Mesendoderm (in vitro differentiated cells): ENCODE measurements at places on chromosomes 11 and 22.

DNA sequence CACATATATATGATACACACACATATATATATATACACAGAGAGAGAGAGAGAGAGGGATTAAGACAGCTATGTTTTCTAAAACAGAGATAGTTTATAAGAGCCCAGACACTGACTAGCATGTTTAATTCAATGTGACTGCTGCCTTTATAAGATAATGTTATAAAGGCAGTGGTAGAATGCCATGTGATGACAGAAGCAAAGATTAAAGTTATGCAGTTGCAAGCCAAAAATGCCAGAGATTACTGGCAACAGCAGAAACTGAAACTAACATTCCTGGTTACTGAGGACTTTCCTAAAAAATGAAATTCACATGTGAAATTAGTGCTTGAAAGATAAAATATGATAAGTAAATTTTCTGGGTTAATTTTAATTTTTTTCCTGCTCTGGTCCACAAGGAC lies 1888.9 kb downstream of the LRRC4C start:
- no peak for DNase-seq
- no peak overlapping the region for H3K27ac ChIP-seq
- no peaks in the 10 kb centered on the region for H3K27me3 ChIP-seq
- H3K4me1 ChIP-seq, result no peaks in the 10 kb centered on the region

- peaks cover 9% of the 10 kb centered on the region for H3K4me1 ChIP-seq
- peak; percentile 69 for DNase-seq
- no peak overlapping the region for H3K4me3 ChIP-seq
- no peaks in the 10 kb centered on the region for H3K36me3 ChIP-seq
Observed at GRCh38 chr22:17283423-17283822, 64.2 kb upstream of the ADA2 start.

DNA sequence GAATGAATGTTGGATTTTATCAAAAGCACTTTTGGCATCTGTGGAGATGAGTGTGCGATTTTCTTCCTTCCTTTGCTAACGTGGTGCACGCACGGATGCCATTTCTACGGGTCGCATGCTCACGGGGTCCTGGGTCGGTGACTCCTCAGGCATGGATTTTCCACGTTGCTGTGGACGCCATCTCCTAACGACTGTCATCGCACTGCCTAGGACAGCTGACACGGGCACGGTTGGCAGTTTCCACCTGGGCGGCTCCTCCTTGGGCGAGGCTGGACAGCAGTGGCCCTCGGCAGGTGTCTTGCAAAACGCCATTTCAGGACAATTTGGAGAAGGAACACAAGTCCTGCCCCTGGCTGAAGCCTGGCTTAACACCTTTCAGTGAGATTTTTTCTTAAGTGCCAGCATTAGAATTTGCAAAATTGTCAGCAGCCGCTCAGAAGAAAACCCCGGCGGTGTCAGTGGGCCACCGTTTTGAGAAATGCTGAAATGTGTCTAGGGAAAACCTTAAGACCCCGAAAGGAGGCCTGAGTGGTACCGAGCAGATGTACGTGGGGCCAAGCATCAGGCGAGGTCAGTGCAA lies 34.7 kb upstream of the TOLLIP start:
- no peaks in the 10 kb centered on the region for H3K4me1 ChIP-seq
- H3K4me3 ChIP-seq, result no peak overlapping the region
- no peak overlapping the region for H3K27ac ChIP-seq
- H3K27me3 ChIP-seq, result no peaks in the 10 kb centered on the region
- DNase-seq, result no peak
- H3K36me3 ChIP-seq, result no peaks in the 10 kb centered on the region

- no peaks in the 10 kb centered on the region for H3K4me1 ChIP-seq
- DNase-seq, result no peak
Observed at GRCh38 chr22:40599731-40600130, 36.8 kb downstream of the MRTFA start.

DNA sequence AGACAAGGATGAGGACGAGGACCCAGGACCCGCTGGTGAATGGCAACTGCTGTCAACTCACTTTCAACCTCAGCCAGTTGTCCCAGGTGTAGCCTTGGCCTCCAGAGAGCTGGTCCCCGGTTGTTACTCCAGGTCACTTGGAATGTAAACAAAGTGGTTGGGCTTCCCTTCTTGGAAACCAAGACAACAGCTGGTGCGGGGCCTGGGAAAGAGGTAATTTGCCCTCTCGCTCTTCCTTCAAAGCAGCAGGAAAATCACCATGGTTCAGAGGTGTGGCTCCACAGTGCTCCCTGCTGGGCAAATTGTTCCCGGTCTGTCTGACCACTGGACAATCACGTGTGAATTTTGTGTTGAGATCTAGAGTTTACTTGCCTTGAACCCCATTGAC lies 15.0 kb downstream of the SLC1A2 start:
- peak overlapping the region; percentile 1 for H3K27ac ChIP-seq
- peak; percentile 95 for DNase-seq
- no peaks in the 10 kb centered on the region for H3K27me3 ChIP-seq
- H3K36me3 ChIP-seq, result no peaks in the 10 kb centered on the region
- peaks cover 19% of the 10 kb centered on the region for H3K4me1 ChIP-seq
- H3K4me3 ChIP-seq, result no peak overlapping the region

GRCh38 chr22:45957826-45958225 lies 19.1 kb downstream of the WNT7B start:
- H3K27ac ChIP-seq, result no peak overlapping the region
- no peak for DNase-seq
- no peaks in the 10 kb centered on the region for H3K27me3 ChIP-seq
- H3K36me3 ChIP-seq, result no peaks in the 10 kb centered on the region

DNA sequence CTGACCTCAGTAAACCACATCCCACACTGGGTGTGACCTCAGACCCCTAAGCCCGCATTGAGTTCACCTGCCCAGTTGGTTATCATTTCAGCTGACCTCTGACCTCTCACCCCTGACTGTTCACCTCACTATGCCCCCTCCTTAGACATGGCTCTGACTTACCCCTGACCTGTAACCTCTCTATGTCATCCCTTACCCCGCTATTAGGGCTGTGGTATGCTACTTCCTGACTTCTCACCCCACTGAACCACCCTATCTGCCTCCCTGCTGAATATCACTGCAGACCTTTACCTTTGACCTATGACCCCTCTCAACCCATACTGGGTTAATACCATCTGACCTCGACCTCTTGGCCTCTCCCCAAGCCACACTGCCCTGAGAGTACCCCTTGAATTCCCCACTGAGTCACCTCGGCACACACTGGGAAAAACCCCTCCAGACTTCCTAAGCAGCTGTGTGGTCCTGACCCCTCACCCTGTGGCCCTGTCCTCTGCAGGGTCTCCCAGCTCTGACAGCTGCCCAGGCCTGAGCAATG lies 8.3 kb downstream of the PLCB3 start:
- no peak overlapping the region for H3K27ac ChIP-seq
- no peaks in the 10 kb centered on the region for H3K27me3 ChIP-seq
- no peak for DNase-seq
- H3K4me3 ChIP-seq, result no peak overlapping the region
- H3K4me1 ChIP-seq, result no peaks in the 10 kb centered on the region

- no peak overlapping the region for H3K27ac ChIP-seq
- no peaks in the 10 kb centered on the region for H3K4me1 ChIP-seq
- no peaks in the 10 kb centered on the region for H3K36me3 ChIP-seq
- no peak for DNase-seq
- H3K27me3 ChIP-seq, result no peaks in the 10 kb centered on the region
- H3K4me3 ChIP-seq, result no peak overlapping the region
Observed at GRCh38 chr22:50053861-50054260, 4.2 kb downstream of the TTLL8 start.

DNA sequence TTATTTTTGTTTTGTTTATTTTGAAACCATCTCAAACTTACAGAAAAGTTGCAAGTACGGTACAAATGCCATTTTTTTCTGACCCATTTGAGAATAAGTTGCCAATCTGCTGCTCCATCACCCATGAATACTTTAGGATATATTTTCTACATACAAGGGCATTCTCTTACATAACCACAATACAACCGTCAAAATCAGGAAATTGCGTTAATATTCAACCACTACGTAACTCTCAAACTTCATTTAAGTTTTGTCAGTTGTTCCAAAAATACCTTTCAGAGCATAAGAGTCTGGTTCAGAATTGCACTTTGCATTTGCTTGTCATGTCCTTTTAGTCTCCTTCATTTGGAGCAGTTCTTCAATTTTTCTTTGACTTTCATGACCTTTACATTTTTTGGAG lies 194.3 kb upstream of the BDNF start:
- no peaks in the 10 kb centered on the region for H3K4me1 ChIP-seq
- H3K27me3 ChIP-seq, result no peaks in the 10 kb centered on the region
- H3K27ac ChIP-seq, result no peak overlapping the region
- no peak overlapping the region for H3K4me3 ChIP-seq
- no peaks in the 10 kb centered on the region for H3K36me3 ChIP-seq
- DNase-seq, result no peak

DNA sequence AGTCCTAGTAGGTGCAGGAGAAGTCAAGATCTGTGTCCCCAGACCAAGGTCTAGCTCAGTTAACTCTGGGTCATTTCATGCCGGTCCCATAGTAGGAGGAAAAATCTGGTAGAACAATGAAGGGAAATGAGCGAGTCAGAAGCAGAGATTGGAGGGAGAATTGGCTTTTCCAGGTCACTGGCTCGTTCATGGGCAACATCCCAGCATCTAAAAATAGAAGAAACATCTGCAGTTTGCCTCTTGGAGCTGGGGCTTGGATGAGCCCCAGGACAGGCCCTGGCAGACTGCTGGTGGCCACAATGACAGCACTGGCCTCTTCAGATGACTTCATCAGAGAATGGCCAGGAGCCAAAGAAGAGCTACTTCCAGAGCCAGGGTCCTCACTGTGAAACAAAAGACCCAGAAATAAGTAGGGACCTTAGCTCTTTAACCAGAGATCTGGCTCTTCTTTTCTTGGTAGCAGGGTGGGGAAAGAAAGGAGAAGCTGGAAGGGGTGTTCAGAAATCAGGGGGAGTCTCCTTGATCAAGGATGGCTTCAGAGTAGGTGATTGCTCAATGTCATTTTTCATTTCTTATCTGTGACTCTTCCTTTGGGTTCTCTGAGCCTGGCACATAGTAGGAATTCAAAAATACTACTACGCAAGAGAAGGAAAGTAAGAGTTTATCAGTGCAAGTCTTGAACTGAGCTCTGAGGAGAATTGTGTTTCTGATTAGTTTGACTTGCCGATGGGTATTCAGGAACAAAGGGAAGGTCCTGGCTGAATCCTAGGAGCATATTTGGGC lies 102.6 kb downstream of the TMPRSS5 start:
- H3K36me3 ChIP-seq, result no peaks in the 10 kb centered on the region
- no peaks in the 10 kb centered on the region for H3K27me3 ChIP-seq
- no peaks in the 10 kb centered on the region for H3K4me1 ChIP-seq
- no peak overlapping the region for H3K4me3 ChIP-seq

GRCh38 chr11:74695705-74696280 lies 35.4 kb downstream of the CHRDL2 start:
- peaks cover 3% of the 10 kb centered on the region for H3K4me1 ChIP-seq
- no peak overlapping the region for H3K4me3 ChIP-seq
- H3K27me3 ChIP-seq, result no peaks in the 10 kb centered on the region
- no peak overlapping the region for H3K27ac ChIP-seq
- DNase-seq, result peak; percentile 89

- no peaks in the 10 kb centered on the region for H3K4me1 ChIP-seq
- H3K27me3 ChIP-seq, result no peaks in the 10 kb centered on the region
- H3K27ac ChIP-seq, result peak overlapping the region; percentile 38
- DNase-seq, result no peak
- no peaks in the 10 kb centered on the region for H3K36me3 ChIP-seq
Observed at GRCh38 chr22:41562461-41562860, 1.7 kb downstream of the CSDC2 start.

DNA sequence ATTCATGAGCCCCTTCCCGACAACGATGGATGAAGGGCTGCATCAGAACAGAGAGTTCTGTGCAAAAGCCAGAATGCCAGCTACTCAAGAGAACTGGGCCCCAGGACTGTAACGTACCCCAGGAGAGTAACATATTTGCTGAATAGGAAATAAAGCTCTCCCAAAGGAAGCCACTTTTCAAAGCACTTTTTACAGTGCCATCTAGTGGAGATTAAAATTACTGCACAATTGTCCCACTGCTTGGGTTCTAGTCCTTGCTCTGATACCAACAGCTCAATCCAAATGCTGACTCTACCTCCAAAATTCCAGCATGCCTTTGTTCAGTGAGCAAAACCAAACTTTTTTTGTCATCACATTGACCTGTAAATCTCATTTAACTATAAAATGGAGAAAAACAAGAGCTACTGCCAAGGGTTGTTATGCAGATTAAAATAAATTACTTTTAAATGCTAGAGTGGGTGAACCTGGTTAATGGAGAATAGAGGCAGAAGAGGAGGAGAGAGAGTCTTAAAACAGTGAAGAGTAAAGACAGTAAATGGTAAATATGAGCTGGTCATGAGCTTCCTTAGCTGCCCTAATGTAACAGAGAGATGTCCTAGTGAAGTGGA lies 87.6 kb upstream of the FSHB start:
- H3K4me3 ChIP-seq, result no peak overlapping the region
- no peak overlapping the region for H3K27ac ChIP-seq
- H3K36me3 ChIP-seq, result no peaks in the 10 kb centered on the region
- no peaks in the 10 kb centered on the region for H3K4me1 ChIP-seq
- peak; percentile 67 for DNase-seq
- H3K27me3 ChIP-seq, result no peaks in the 10 kb centered on the region

GRCh38 chr22:31281733-31282132 lies 10.6 kb downstream of the PIK3IP1 start:
- no peaks in the 10 kb centered on the region for H3K36me3 ChIP-seq
- no peaks in the 10 kb centered on the region for H3K27me3 ChIP-seq
- H3K4me1 ChIP-seq, result no peaks in the 10 kb centered on the region
- H3K4me3 ChIP-seq, result no peak overlapping the region

- H3K4me3 ChIP-seq, result no peak overlapping the region
- no peak overlapping the region for H3K27ac ChIP-seq
- no peak for DNase-seq
- peaks cover 20% of the 10 kb centered on the region for H3K27me3 ChIP-seq
Observed at GRCh38 chr22:45881524-45881875, 95.5 kb downstream of the WNT7B start.

- no peaks in the 10 kb centered on the region for H3K27me3 ChIP-seq
- no peak overlapping the region for H3K4me3 ChIP-seq
- H3K36me3 ChIP-seq, result no peaks in the 10 kb centered on the region
- no peak overlapping the region for H3K27ac ChIP-seq
- no peak for DNase-seq
- peaks cover 4% of the 10 kb centered on the region for H3K4me1 ChIP-seq
Observed at GRCh38 chr11:106468086-106468485, 390.6 kb downstream of the AASDHPPT start.

GRCh38 chr11:22728600-22729389 lies 62.4 kb downstream of the GAS2 start:
- no peaks in the 10 kb centered on the region for H3K4me1 ChIP-seq
- no peak overlapping the region for H3K4me3 ChIP-seq
- H3K27ac ChIP-seq, result no peak overlapping the region
- no peak for DNase-seq

DNA sequence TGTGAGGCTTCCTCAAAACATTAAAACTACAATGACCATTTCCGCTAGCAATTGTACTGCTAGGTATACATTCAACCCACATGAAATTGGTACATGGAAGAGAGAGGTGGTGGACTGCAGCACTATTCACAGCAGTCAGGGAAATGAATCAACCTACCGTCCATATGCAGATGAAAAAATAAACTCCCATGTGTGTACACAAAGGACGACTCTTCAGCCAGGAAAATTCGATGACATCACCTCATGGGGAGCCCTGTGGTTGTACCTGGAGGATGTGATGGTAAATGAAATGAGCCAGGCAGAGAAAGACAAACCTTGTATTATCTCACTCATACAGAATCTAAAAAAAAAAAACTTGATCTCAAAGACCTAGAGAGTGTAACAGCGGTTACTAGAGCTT lies 23.3 kb downstream of the RFPL3 start:
- H3K27me3 ChIP-seq, result no peaks in the 10 kb centered on the region
- no peaks in the 10 kb centered on the region for H3K36me3 ChIP-seq
- no peak overlapping the region for H3K4me3 ChIP-seq
- no peaks in the 10 kb centered on the region for H3K4me1 ChIP-seq
